CD8-positive, alpha-beta T cell (primary cell): ENCODE measurements at places on chromosomes 5 and 9. TPM values are rescaled to one million over a fixed set of nuclear protein-coding genes. Genes with fewer than 3 reads are reported as not detected.

Gene HTR4
- total RNA-seq, result not detected

Gene TMEM174
- not detected for total RNA-seq

Gene FST
- total RNA-seq, result not detected

Gene PAM
- total RNA-seq, result 10.9 TPM

Gene JAKMIP2
- total RNA-seq, result 2.0 TPM

Gene SLC6A7
- not detected for total RNA-seq

Gene F2RL2
- total RNA-seq, result not detected

Gene FABP6
- total RNA-seq, result not detected

Gene ANKRD34B
- total RNA-seq, result not detected

Gene AK8
- not detected for total RNA-seq

Gene TYRP1
- total RNA-seq, result not detected

Gene NAIP
- total RNA-seq, result 17.9 TPM

Gene C1QTNF3
- total RNA-seq, result 3.3 TPM

Gene LURAP1L
- not detected for total RNA-seq

Gene GRM6
- not detected for total RNA-seq

Gene LRRC19
- total RNA-seq, result not detected

Gene PCDHGA11
- not detected for total RNA-seq

Gene STPG3
- 0.30 TPM for total RNA-seq

Gene NDUFS4
- 24.3 TPM for total RNA-seq

Gene PLPPR1
- total RNA-seq, result not detected

Gene MAP1B
- 0.05 TPM for total RNA-seq

Gene FOXD4L5
- not detected for total RNA-seq

Gene GFI1B
- total RNA-seq, result not detected

Gene PCDHB6
- total RNA-seq, result not detected

Gene GLRA1
- total RNA-seq, result not detected

Gene GABRA6
- total RNA-seq, result not detected

Gene MRRF
- 22.9 TPM for total RNA-seq

Gene ZNF354B
- 6.1 TPM for total RNA-seq

Gene IRX2
- not detected for total RNA-seq

Gene ZNF608
- total RNA-seq, result 1.1 TPM

Gene FLT4
- 13.3 TPM for total RNA-seq

Gene LCN2
- not detected for total RNA-seq

Gene DMRT2
- total RNA-seq, result not detected

Gene CNTNAP3B
- total RNA-seq, result not detected

Gene FAM221B
- total RNA-seq, result not detected

Gene FBN2
- not detected for total RNA-seq

Gene MYOT
- total RNA-seq, result not detected

Gene PAIP1
- total RNA-seq, result 40.3 TPM

Gene IQGAP2
- total RNA-seq, result 34.3 TPM

Gene BRINP1
- not detected for total RNA-seq

Gene KCNMB1
- total RNA-seq, result not detected

Gene SLC22A5
- 5.3 TPM for total RNA-seq

Gene QRFP
- total RNA-seq, result not detected

Gene GCNT1
- 0.47 TPM for total RNA-seq

Gene NDUFS6
- 19.8 TPM for total RNA-seq

Gene CCL21
- total RNA-seq, result not detected

Gene IL33
- total RNA-seq, result not detected
